Stimulated activated CD4-positive, alpha-beta T cell treated with anti-CD3 and anti-CD28 coated beads, Interleukin-1b, Interleukin-23, amount 100 ng/mL, for 1 hour (primary cell): ENCODE measurements at places on chromosomes 4 and X.

GRCh38 chr4:152828122-152828521 lies 48.4 kb downstream of the ARFIP1 start:
- no peak for DNase-seq

- no peak for DNase-seq
Measured at GRCh38 chr4:8763966-8764901, 107.4 kb downstream of the HMX1 start.

GRCh38 chr4:79272126-79272525 lies 53.7 kb downstream of the NAA11 start:
- DNase-seq: no peak

DNA sequence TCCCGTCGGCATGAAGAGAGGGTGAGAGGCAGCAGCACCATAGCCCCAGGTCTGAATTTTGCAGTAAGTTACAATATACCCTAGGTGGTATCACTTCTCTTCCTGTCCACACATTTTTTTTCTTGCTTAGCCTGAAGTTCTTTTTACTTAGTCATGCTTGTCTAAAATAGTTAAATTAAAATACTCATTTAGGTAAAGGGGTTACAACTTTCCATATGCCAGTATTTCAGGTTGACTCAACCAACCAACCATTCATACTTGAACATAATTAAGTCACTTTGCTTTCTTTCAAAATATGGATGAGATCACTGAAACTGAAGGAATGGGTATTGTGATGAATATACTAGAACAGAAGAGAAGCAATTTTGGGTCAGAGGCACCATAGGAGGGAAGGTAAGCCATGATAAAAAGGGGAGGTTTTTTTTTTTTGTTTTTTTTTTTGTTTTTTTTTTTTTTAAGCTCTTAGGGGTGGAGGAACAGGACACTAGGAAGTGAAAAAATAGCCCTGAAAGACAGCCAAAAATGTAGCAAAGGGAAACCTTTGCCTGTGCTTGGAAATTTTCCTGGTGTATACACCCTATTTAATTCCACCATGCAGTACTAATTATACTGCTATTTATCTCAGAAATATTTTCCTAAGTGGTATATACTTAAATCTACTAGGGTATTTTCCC lies 41.8 kb downstream of the RPS6KA3 start:
- no peak for DNase-seq

DNA sequence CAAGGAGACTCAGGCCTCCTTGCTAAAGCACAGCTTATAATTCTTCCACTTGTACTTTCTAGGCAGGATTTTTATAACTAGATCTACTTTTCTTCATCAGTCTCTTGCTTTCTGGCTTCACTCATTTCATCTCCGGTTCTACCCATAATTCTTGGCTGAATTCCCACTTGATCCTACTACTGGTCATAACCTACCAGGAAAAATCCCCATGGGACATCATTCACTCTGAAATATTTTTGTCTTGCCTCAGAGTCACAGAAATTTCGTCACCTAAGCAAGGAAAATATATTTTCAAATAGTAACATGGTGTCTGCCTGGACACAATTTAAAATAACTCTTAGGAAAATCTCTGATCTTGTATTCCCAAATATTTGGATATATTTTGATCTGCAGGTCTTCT lies 122.3 kb downstream of the TEX13A start:
- no peak for DNase-seq

DNA sequence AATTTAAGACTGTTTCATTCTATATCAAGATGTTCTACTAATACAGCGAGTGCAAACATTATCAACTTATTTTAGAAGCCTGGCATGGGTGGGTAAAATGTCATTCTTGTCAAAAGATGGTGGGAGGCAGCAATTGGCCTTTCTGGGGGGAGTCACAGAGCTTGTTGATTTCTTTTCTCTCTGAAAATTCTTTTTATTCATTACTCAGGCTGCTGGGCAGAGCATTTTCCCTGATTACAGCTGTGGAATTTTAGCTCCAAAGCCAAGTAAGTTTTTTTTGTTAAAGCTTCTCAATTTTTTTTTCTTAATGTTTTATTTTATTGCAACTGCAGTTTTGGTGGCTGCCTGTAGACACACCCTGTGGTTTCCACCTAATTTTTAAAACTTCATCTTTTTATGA lies 50.4 kb downstream of the GPC4 start:
- DNase-seq: no peak

GRCh38 chr4:48938831-48939230 lies 32.3 kb upstream of the OCIAD2 start:
- no peak for DNase-seq

DNA sequence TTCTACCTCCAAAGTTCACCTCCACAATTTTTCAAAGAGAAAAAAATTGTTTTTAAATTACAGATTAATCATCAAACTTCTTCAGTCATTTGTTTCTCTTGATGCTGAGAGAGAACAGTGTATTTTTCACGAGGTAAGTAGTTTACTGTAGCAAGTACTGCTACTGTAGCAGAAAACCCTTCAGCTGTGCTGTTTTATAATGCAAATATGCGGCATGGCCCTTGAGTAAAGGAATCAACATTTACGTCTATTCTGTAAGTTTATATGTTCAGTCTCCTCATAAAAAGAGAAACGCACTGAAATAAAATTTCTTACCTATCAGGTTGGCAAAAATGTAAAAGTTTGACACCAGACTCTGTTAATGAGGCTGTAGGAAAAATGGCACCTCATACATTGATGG lies 399.0 kb downstream of the NKX6-1 start:
- DNase-seq: no peak

- no peak for DNase-seq
Measured at GRCh38 chr4:76192236-76192635, 21.4 kb downstream of the SCARB2 start.

DNA sequence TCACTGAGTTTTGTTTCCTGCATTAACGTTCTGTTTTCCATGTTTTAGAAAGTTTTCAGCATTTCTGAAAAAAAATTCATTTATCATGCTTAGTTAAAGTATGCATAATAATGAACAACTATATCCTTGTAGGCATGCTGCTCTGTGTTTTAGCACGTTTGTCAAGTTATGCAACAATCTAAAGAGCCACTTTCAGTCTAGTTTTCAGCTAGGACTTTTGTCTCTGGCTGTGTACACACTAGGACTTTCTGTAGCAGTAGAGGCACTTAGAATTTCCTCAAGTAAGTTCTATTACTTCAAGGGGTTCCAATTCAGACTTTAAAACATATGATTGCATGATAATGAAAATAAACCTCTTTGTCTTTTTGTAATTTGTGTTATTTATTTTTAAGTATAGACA lies 12.4 kb downstream of the DCAF8L1 start:
- DNase-seq: no peak

DNA sequence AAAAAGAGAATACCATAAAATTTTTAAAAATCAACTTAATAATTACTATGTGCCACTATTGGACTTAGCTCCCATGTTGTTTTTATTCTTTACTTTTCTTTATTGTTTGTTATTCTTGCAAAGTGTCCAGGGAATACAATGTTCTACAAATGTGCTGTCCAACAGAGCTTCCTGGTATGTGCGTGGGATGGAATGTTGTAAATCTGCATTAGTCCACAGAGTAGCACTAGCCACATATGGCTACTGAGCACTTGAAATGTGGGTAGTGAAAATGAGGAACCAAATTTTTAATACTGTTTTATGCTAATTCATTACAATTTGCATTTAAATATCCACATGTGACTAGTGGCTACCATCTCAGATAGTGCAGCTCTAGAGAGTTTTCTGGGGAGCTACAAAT lies 14.3 kb upstream of the CORIN start:
- DNase-seq: no peak

- no peak for DNase-seq
Measured at GRCh38 chr4:184415071-184415470, 59.3 kb downstream of the IRF2 start.

GRCh38 chr4:93359586-93359985 lies 469.0 kb upstream of the ATOH1 start:
- DNase-seq: no peak

GRCh38 chr4:11230866-11231265 lies 197.8 kb downstream of the HS3ST1 start:
- DNase-seq: no peak

DNA sequence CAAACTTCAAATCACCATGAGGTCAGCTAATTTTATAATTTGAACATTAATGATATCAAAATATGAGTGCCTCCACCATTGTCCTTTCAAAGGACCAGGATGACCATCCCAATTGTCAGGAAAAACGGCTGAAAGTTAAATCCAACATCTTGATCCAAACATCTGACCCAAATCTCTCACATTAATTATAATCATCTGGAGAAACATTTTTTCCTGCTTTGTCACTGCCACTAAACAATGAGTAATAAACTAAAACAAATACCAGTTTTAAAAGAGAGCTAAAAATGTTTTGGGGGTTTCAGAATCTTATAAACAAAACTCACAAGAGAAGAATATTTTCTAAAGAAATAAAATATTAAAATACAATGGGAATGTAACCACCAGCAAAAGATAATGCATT lies 45.7 kb upstream of the NDST4 start:
- no peak for DNase-seq

DNA sequence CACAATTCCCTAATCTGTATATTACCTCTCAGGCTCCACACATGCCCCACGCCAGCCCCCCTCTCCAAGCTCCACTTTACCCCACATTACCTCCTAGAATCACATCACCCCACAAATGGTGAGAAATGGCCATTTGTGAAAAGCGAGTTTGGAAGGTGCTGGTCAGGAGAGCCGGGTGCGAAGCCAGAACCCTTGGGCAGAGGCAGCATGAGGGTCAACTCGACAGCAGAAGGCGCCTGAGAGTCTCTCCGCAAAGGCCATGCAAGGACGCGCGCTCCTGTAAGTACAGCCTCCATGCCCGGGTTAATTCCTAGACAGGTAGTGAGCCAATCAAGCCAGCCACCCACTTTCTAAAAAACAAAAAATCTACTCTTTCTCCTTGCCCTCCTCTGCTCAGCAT lies 42.4 kb downstream of the RHOXF2 start:
- DNase-seq: no peak

DNA sequence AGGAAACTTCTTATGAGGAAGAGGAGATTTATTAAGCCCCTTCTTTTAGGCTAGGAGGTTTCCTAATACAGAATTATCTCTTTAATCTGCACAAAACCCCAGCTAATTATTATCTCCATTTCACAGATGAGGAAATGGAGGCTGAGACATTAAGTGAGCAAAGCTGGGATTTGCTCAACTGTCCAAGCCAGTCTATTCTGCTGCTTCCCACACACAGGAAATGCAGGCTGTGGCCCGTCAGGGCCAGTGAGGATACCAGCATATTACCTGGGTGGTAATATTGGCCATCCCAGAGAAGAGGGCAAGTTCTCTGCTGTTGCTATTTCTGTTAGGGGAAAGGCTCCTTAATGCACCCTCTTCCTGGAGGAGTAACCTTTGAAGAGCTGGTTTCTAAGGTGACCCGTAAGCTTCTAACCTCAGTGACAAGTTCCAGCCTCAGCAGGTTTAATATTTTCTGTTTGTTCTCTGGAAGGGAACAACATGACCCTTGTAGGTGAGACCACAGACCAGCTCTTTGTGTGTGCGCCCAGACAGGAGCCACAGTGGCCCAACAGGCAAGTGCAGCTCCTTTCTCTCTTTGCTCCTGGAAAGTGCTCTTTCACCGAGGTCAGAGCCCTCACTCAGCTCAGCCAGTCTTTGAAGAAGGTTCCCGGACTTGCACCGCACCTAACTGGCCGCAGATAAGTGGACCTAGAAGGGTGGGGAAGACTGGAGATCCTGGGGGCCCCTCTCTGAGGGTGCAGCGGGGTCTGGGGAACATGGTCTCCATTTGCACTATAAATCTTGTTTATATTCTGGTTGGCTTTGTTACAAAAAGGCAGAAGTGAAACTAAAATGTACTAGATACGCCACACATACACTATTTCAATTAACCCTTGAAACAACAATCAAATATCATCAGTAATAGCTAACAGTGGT lies 35.5 kb downstream of the TBC1D9 start:
- DNase-seq: no peak

DNA sequence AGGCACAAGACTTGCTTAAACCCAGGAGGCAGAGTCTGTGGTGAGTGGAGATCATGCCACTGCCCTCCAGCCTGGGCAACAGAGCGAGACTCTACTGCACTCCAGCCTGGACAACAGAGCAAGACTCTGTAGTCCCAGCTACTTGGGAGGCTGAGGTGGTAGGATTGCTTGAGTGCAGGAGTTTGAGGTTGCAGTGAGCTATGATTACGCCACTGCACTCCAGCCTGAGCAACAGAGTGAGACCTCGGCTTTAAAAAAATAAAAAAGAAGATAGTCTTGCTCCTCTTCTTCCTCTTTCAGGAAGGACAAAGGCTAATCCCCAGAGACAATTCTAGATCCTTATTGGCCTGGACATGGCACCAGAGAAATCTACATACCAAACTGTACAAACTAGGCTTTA lies 5.7 kb upstream of the PPEF2 start:
- DNase-seq: no peak

- DNase-seq: no peak
Measured at GRCh38 chr4:122911588-122911987, 10.8 kb downstream of the NUDT6 start.

DNA sequence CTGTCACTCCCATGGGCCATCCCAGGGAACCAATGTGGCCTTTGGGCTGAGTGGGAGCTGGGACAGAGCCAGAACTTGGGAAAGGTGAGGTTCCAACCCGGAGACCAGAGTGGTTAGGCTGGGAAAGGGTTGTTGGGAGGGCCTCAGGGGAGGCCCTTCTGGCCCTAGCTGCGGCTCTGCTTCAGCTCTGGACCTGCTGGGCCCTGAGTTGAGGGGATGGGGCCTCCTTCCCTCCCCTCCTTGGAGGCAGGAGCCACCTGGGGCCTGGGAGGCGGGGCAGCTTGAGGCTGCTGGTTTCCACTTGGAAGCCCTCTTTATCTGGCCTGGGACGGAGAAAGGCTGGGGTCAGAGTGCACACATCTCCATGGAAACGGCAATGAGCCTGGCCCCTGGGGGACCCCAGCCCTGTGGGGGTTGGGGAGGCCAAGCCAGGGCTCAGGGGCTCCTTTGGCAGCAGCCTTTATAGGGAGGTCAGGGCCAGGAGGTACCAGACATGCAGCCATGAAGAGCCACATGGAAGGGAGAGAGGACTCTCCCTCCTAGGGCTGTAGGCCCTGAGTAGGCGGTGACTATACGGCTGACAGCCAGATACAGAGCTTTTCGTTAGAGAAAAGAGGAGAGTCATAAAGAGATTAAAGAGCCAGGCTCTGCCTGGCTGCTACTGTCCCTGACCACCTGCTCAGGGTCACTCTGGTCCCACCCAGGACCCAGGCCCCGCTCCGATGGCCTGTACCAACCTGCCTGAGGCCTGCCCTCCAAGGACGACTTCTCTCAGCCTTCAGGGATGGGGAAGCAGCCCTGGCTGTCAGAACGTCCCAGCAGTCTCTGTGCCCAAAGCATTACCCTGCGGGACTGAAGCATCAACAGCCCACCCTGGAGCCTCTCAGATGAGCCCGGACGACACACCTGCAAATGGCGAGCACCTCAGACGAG lies 6.9 kb upstream of the NSD2 start:
- no peak for DNase-seq

- DNase-seq: no peak
Measured at GRCh38 chrX:84865113-84865512, 138.6 kb upstream of the APOOL start.

DNA sequence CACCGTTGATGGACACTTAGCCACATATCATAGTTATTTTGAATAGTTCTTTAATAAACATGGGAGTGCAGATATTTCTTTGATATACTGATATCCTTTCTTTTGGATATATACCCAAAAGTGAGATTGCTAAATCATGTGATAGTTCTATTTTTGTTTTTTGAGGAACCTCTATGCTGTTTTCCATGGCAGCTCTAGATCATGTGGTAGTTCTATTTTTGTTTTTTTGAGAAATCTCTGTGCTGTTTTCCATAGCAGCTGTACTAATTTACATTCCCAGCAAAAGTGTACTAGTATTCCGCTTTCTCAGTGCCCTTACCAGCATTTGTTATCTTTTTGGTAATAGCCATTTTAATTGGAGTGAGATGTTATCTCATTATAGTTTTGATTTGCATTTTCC lies 3.6 kb downstream of the SH3BGRL start:
- DNase-seq: no peak
